ENCODE measurements at places on chromosomes 7 and 10.

DNA sequence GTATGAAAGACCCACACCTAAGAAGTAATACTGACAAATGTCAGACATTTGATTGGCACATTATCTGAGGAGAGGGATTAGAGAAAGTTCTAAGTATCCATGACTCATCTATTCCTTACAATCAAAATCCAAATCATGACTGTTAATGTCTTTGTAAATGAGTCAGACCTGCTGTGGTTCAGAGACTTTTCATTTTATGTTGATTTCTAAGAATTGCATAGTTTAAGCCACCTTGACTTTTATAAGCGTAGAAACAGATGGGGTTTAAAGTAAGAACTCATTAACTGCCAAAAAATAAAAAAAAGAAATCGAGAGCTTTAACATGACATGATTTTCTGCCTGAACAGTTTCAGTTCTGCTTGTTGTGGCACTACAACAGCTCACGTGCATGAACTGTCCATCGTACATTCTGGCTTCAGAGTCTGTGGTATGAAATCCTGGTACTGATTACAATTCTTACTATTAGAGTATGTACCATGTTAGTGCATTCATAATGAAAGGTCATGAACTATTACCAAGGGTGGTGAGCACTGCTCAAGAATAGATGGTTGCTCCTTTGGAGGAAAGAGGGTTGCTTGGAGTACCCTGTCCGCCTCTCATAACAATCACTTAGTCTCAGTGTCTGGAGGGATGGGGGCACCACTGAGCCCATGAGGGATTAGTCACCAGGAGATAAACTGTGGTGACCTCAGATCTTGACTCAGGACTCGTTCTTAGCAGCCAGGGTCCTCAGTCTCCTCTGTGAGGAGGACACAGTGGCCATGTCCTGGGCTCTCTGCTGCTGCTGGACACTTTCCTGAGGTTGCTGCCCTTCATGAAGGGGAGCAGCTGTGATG, 42.2 kb downstream of the ACSM6 start:
- DNase-seq = no peak

DNA sequence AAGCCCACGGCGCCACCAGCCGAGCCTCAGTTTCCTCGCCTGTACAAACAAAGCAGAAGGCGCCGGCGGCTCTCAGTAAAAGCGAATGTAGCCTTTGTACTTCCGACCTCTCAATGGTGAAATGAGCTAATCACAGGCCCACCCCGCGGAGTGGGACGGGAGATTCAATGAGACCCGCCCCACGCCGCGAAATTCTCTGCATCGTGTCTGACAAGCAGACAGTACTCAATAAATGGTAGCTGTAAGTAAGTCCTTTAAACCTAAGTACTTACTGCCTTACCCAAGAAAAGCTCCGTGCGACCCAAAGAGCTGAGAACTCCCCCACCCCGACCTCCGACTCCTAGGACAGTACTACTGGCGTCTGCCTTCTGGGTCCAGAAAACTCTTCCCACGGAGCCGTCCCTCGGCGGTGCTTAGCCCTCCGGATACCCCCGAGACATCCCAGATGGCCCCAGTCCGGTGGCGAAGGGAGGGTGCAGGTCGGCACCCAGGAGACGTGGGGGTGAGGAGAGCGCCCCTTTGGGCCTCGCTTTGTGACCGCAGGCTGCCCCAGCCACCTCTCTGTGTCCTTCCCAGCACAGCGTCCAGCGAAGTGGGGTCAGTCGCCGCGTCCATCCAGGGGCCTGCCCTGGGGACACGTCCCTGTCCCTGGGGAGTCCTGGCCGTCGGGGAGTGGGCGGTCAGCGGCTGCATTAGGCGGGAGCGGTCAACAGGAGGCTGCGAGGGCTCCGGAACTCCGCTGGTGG, 972 bp upstream of the CXCL12 start:
- DNase-seq = no peak

DNA sequence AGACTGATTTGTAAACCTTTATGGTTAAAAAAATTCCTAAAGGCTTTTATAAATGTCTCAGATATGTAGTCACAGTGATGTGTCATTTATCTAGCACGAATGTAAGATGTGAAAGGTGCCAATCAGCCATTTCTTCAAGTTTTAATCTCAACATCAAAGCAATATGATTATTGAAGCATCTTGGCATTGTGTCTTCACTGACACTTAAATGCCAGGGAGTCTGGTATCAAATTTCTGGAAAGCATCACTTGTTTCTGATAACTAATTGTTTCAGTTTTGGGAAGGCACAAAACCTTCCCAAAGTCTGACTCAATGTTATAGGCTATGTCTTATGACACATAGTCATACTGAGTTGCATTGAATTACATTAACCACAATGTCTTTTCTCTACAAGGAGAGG, 492.0 kb upstream of the CNTNAP2 start:
- DNase-seq = no peak

GRCh38 chr7:14697684-14698083, 204.9 kb downstream of the DGKB start:
- DNase-seq = no peak

- DNase-seq = peak; percentile 45
Measured at GRCh38 chr10:88553116-88553752, 29.9 kb downstream of the RNLS start.

All from GM04503 (cell line).